Suppressor macrophage treated with lipopolysaccharide for 1 hour (primary cell): ENCODE measurements at places on chromosomes 7 and 10.
A peak's percentile ranks its signal among the peaks of the same experiment; 100 is the strongest.

GRCh38 chr10:83165265-83165664 is 974.0 kb upstream of the GHITM start:
- DNase-seq = no peak

GRCh38 chr7:97271619-97272018 is 154.1 kb downstream of the SDHAF3 start:
- DNase-seq = no peak

DNA sequence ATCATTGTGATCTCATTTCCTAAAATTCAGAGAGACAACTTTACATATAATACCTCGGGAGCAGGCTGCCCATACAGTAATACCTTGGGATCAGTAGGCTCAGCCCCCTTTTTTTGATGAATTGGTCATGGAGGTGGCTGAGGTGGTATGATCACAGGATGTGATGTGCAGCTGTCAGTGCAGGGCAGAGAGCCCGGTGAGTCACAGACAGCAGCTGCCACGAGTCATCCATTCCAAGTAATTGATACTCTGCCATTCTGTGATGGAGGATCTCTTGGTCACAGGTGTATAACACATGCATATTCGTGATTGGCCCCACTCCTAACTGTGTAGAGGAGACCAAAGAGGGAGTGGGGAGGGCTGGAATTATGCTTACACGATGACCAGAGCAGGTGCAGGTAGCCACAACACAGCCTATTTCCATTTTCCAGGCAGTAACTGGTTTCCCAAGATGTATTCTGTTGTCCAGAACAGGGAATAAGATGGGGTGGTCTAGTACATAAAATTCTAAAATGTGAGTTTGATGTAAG is 14.1 kb downstream of the NRCAM start:
- DNase-seq = no peak

DNA sequence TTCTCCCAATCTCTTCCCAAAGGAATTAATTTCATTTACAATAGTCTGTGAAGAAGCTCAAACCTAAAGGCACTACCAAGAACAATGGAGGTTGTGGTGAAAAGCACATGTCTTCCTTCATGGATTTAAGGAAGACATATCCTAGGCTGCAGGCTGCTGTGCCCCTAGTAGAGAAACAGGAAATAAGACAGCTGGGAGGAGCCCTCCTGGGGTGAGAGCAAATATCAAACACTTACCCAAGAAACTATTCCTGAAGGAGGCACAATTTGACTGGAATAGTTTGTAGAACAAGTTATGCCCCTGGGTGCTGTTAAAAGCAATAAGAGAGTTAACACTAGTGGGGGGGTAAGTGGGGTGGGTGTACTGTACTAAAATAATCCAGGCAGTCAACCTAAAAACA is 30.1 kb downstream of the PDZD8 start:
- peak; percentile 18 for DNase-seq

DNA sequence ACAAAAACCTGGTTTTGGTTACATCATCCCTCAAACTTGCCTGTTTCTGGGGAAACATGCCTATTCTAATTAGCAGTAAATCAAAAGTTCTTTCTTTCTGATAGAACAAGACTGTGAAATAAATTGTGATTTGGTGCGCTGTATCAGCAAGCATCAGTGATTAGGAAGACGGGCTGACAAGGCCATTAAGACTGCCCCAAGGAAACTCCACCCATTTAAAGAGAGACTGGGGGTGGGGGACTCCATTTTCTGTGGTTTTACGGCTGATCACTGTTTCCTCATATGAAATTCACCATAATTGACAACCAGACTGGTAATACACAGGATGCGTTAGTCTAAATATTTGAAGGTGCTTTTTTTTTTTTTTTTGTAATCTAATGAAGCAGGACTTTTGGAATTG is 68.7 kb downstream of the MBL2 start:
- no peak for DNase-seq

DNA sequence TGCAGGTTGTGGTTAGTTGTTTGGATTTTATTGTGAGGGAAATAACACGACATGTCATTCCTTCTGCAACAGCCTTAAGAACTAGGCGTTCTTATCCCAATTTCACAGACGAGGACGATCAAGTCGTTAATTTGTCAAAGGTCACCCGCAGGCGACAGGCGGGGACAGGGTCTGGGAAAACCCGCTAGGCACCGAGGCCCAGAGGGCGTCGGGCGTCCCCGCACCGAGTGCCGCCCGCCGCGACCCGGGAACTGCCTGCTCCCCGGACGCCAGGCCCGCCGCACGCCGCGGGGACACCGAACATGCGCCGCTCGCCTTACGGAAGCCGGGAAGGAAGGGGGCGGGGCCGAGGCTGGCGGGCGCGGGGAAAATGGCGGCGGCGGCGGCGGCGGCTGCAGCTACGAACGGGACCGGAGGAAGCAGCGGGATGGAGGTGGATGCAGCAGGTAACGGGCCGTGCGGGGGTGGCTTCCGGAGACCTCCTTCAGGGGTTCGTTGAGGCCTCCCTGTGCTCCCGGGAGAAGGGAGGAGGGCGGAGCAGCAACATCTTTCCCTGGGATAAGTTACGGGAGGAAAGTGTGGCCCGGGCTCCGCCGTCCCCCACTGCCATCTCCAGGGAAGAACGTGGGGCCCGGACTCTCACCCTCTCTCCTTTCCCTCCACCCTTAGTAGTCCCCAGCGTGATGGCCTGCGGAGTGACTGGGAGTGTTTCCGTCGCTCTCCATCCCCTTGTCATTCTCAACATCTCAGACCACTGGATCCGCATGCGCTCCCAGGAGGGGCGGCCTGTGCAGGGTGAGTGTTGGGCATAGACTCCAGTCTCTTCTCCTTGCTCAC is at the start of gene COPS6:
Gene COPS6 (plus strand): TSS at position 349 of the 837 bp plus-strand sequence. CDS start 22 bp downstream, at position 371.
- DNase-seq = peak; percentile 95

DNA sequence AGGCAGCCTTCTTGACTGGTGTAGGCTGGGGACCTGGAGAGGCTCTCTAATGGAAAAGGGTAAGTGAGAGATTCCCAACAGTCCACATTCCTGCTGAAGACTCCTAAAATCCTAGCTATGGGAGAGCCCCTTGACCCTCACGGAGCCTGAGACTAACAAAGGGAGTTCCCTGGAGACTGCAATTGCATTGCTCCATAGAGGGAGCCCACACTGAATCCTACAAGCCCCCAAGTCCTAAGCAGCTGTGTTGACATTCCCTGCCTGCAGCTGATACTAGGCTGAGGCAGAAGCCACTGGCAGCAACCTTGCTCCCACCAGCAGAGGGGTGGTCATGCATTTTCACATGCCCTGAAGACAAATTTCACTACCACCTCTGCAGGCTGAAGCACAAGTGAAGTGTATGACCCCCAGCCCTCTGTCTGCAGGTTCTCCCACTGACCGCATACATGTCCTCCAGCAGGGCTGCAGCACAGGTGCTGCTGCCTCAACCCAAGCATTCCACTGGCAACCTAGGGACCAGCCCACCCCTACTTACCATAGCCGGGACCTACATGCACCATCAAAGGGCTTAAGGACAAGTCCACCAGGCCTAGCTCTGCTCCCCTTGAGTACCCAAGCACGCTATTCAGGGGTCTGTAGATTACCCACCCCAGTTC is 130.3 kb upstream of the SLC13A1 start:
- DNase-seq = no peak

- peak; percentile 26 for DNase-seq
These were observed 577 bp upstream of the DDX21 start for GRCh38 chr10:68955355-68955831.

DNA sequence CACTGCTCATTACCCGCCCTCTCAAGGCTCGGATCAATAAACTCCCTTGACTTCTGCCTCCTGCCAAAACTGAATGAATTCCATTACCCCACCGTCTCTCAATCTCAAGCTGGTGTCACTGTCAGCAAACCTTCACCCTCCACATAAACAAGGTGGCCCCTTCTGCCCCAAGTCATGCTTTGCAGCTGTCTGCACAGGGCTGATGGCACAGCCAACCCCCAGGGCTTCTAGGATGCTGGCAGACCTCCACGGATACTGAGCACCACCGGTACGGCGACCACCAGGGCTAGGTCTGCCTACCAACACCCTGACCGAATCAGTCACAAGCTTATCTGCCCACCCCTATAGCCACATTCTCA is 46.1 kb downstream of the PARD3 start:
- DNase-seq = no peak
